ENCODE measurements at places on chromosomes 2 and 18.

DNA sequence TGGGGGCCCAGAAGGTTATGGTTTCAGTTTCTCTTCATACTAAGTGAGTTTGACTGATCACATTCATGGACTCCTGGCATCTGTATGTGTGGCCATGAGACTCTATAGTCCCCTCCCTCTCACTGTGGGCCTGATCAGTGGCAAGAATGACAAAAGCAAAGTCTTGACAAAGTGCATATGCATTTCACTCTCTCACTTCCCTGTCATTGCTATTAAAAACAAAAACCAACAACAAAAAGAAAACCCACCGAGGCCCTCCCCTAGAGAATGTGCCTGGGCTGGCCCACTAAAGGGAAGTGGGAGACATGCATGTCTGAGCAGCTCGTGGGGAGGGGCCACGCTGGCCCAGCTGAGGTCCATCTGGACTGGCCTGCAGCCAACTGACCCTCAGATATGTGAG lies 600.1 kb upstream of the RAB6C start:
- DNase-seq = no peak

DNA sequence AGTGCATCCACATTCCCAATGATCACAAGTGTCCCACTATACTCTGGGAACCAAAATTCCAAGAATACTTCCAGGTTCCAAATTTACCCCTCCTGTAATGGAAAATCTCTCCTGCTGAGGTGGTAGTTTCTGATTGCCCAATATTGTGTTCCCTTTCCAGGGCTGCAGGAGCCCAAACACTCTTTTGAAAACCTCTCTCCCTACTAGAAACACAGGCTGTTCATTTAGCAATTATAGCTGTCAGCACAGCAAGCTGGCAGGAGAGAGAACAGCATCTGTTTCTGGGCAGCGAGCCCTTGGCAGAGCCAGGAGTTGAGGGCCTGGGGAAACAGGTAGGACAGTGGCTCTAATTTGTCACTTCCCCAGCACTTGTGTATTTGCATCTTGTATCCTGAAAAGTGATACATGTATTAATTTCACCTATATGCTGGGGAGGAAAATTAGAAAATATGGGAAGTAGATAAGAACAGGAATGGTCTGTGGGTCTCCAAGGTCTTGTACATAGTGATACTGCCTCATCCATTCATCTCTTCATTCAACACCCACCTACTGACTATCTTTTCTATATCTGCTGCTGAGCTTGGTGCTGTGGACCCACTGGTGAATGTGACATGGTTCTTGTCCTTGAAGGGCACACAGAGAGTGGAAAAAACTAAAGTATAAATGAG lies 16.9 kb upstream of the PAIP2B start:
- DNase-seq = no peak

GRCh38 chr2:212282671-212283261 lies 255.8 kb downstream of the ERBB4 start:
- DNase-seq = no peak

DNA sequence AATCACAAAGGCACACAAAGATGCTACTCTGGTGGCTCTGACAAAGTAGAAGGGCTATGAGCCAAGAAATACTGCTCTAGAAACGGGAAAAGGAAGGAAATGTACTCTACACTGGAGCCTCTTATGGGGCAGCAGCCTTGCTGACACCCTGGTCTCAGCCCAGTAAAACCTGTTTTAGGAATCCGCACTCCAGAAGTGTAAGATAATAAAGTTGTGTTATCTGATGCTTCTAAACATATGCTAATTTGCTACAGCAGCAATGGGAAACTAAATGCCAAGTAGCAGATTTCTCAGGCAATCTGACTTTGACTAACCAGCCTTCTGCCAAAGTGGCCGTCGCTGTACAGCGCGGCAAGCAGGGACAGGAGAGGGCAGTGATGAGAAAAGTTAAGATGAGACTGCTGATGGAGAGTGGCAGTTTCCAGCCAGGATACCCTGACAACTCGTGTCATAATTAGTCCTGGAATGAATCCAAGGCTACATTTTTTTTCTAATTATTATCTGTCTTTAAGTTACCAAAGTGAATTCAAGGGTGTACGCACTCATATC lies 99.0 kb downstream of the NETO1 start:
- no peak for DNase-seq

GRCh38 chr2:217902379-217903141 lies 100.2 kb downstream of the TNS1 start:
- DNase-seq = no peak
